ENCODE measurements at places on chromosomes 3 and 15. TPM values are rescaled to one million over a fixed set of nuclear protein-coding genes. Genes with fewer than 3 reads are reported as not detected.

DNA sequence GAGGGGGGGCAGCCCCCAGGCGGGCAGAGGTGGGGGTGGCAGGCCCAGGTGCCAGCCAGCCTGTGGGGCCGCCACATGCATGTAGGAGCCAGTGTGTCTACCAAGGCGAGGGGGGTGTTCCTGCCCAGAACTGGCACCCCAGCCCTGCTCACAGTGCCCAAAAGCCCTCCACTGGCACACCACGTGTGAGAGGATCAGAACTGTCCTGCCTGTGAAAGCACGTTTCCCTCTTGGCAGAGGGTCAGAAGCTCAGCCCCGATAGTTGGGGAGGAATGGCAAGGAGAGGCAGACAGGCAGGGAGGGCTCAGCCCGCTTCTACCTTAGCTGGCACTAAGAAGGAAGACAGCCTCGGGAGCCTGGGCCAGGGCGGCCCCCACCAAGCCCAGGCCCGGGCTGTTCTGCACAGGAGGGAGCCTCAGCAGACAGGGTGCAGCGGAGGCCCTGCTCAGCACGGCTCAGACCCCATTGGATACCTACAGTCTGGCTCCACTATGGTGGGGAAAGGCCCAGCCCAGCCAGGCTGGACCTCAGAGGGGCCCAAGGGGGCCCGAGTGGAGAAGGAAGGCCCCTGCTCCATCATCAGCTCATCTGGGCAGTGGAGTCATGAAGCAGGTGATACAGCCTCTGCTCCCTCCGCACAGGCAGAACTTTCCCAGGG, 84.8 kb upstream of the LINGO1 start:
- no peaks in the 10 kb centered on the region for H3K36me3 ChIP-seq
- peaks cover 6% of the 10 kb centered on the region for H3K27me3 ChIP-seq
- no peaks in the 10 kb centered on the region for H3K4me1 ChIP-seq
- DNase-seq, result no peak
- no peak overlapping the region for H3K27ac ChIP-seq
- no peak overlapping the region for H3K4me3 ChIP-seq

The SGO1 gene
- polyA plus RNA-seq, result not detected

DNA sequence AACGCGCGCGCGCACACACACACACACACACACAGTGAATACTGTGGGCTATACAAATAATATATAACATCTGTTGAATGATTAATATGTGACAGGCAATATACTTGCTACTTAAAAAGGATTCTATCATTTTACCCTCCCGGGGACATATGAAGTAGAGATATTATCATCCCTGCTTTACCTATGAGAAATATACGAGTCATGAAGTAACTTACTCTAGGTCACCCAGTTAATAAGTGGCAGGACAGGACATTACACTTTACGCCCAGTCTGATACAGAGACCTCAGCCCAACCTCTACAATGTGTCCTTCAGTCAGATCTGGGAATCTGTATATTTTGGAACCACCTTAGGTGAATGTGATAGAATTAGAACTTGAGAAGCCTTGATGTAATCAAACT, 55.4 kb downstream of the CCDC54 start:
- no peak for DNase-seq
- H3K27me3 ChIP-seq, result no peaks in the 10 kb centered on the region
- no peak overlapping the region for H3K27ac ChIP-seq
- no peak overlapping the region for H3K4me3 ChIP-seq

The PLA2G4E gene
- 0.01 TPM for polyA plus RNA-seq

The AADACL2 gene
- polyA plus RNA-seq, result not detected

The RHCG gene
- 2.6 TPM for polyA plus RNA-seq

GRCh38 chr3:39637807-39638206, 170.3 kb downstream of the MOBP start:
- H3K4me1 ChIP-seq, result no peaks in the 10 kb centered on the region
- H3K36me3 ChIP-seq, result no peaks in the 10 kb centered on the region
- H3K27me3 ChIP-seq, result no peaks in the 10 kb centered on the region

DNA sequence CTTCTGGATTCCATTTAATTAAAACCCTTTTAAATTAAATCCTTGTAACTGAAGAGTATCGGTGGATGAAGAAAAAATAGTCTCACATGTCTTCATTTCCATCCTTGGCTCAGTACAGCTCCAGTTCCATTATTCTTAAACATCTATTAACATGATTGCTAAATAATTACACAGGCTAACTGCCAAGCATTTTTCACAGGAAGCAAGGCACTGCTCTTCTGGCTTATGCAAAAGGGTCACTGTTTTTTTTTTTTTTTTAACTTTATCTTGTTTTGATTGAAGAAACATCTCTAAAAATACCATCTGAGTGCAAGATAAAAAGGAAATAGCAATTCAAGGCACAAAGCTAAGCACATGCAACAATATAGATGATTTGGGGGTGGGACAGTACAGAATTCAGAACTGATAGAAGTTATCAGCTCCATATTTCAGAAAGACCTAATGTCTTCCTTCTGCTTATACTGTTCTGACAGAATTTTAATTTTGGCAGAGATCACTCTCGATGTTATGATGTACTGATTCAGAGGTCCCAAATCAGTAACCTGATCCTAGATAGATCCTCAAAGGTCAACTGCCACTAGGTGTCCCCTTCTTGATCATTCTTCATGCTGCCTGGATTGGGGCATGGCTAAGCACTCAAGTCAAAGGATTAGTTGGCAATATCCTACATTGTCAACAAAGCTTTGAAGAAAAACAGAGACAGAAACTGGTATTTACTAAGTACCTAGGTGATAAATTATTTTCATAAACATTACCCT, 57.8 kb upstream of the ACTC1 start:
- H3K36me3 ChIP-seq, result no peaks in the 10 kb centered on the region
- no peak for DNase-seq
- peak overlapping the region; percentile 10 for H3K27ac ChIP-seq
- H3K4me1 ChIP-seq, result peaks cover 24% of the 10 kb centered on the region
- no peaks in the 10 kb centered on the region for H3K27me3 ChIP-seq

DNA sequence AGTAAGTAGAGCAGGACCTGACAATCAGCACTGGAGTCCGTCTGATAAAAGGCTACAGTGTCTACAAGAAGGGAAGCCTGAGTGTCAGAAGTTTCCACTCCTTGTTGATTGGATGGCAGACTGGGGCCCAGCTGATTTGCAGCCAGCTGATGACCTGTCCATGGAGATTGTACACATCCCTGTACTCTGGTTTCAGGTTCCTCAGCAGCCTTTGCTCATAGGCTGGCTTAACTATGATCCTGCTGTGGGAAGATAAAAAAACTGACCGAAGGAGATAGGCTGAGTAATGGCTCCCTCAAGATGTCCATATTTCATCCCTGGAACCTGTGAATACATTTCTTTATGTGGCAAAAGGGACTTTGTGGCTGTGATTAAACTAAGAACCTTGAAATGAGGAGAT, 11.7 kb upstream of the LACTB start:
- H3K27ac ChIP-seq, result no peak overlapping the region
- H3K4me3 ChIP-seq, result no peak overlapping the region
- H3K4me1 ChIP-seq, result no peaks in the 10 kb centered on the region
- no peak for DNase-seq
- no peaks in the 10 kb centered on the region for H3K36me3 ChIP-seq

DNA sequence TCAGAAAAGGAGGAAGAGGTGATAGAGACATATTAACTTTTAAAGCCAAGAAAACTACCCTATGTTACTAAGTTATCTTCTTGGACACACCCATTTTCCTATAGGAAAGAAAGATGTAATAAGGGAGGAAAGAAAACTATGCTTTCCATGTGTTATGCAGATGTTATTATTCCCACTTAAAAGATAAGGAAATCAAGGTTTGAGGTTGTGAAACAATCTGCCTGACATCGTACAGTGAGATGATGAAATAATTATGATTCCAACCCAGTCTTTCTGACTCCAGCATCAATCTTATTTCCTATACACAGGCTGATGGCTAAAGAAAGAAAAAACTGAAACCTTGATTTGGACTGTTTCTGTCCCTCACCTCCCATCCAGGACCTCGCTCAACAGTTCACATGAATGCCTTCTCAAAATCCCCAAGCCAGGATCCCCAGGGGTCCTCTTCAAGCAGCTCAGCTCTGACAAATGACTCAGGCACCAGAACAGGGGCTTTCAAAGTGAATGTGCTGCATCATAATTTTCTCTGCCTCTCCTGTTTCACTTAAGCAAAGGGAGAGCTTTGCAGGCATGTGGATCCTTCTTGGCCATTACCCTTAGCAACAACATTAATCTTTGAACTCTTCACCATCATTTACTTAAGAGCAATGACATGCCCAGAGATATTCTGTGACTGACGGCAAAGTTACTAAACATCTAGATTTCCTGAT, 12.4 kb upstream of the EID1 start:
- H3K4me1 ChIP-seq, result no peaks in the 10 kb centered on the region
- H3K36me3 ChIP-seq, result no peaks in the 10 kb centered on the region
- no peaks in the 10 kb centered on the region for H3K27me3 ChIP-seq
- H3K27ac ChIP-seq, result no peak overlapping the region
- DNase-seq, result no peak
- no peak overlapping the region for H3K4me3 ChIP-seq

The ATP10A gene
- polyA plus RNA-seq, result 0.53 TPM

GRCh38 chr3:129003578-129004112, 2.5 kb downstream of the EFCC1 start:
- no peaks in the 10 kb centered on the region for H3K36me3 ChIP-seq
- no peak overlapping the region for H3K27ac ChIP-seq

The PAQR9 gene
- 7.8 TPM for polyA plus RNA-seq

DNA sequence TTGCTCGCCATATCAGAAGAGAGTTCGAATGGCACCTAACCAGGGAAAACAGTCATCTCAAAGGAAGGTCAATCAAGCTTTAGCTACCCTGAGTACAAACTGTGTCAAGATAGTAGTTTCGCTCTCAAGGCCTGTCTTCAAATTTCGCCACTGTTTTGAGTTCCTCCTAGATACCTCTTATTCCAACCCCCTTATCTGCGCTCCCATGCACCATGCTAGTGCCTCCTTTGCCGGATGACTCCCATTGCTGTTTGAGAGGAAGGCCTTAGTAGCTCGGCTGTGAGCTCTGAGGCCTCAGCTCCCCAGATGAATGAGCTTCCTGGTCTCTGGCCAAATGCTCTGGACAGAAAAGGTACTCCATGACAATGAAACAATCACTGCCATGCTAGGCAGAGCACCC, 256.0 kb downstream of the ULK4 start:
- H3K27me3 ChIP-seq, result no peaks in the 10 kb centered on the region
- no peak overlapping the region for H3K27ac ChIP-seq
- H3K36me3 ChIP-seq, result no peaks in the 10 kb centered on the region
- no peaks in the 10 kb centered on the region for H3K4me1 ChIP-seq
- DNase-seq, result no peak

All from heart left ventricle (tissue), 16 donors.